ENCODE measurements at places on chromosomes 5 and 9. TPM values are rescaled to one million over a fixed set of nuclear protein-coding genes. Genes with fewer than 3 reads are reported as not detected.

C5orf34 gene
- 4.5 TPM for total RNA-seq

LCN1 gene
- not detected for total RNA-seq

ADAMTS6 gene
- total RNA-seq = 0.08 TPM

TMEM167A gene
- 78.1 TPM for total RNA-seq

ENHO gene
- 2.0 TPM for total RNA-seq

BTNL3 gene
- total RNA-seq = not detected

PLEKHG4B gene
- 1.2 TPM for total RNA-seq

GRIA1 gene
- not detected for total RNA-seq

ISL1 gene
- 0.14 TPM for total RNA-seq

CCL27 gene
- not detected for total RNA-seq

ALDH7A1 gene
- 76.3 TPM for total RNA-seq

KIAA0825 gene
- 0.50 TPM for total RNA-seq

ANKRD34B gene
- not detected for total RNA-seq

VCAN gene
- 12.7 TPM for total RNA-seq

CCDC152 gene
- total RNA-seq = not detected

HRCT1 gene
- 0.32 TPM for total RNA-seq

ADRB2 gene
- total RNA-seq = 0.67 TPM

ECSCR gene
- total RNA-seq = not detected

ENG gene
- 0.13 TPM for total RNA-seq

LCP2 gene
- not detected for total RNA-seq

CDC25C gene
- 10.5 TPM for total RNA-seq

CCDC183 gene
- 0.15 TPM for total RNA-seq

RETREG1 gene
- 2.6 TPM for total RNA-seq

SERF1A gene
- total RNA-seq = not detected

NUTM2G gene
- total RNA-seq = not detected

SPINK7 gene
- not detected for total RNA-seq

OXCT1 gene
- 2.6 TPM for total RNA-seq

ZCCHC10 gene
- total RNA-seq = 33.9 TPM

CTXN3 gene
- total RNA-seq = not detected

TRIM7 gene
- 27.8 TPM for total RNA-seq

NFIB gene
- total RNA-seq = 10.1 TPM

Measured in A549 treated with GW870086 at 1 μM for 4 hours (cell line).